Activated CD4-positive, alpha-beta memory T cell treated with anti-CD3 and anti-CD28 coated beads, Interleukin-2, amount 10 ng/mL, durations not matched to agents 7 days and 5 days (primary cell): ENCODE measurements at places on chromosomes 13 and 19.

DNA sequence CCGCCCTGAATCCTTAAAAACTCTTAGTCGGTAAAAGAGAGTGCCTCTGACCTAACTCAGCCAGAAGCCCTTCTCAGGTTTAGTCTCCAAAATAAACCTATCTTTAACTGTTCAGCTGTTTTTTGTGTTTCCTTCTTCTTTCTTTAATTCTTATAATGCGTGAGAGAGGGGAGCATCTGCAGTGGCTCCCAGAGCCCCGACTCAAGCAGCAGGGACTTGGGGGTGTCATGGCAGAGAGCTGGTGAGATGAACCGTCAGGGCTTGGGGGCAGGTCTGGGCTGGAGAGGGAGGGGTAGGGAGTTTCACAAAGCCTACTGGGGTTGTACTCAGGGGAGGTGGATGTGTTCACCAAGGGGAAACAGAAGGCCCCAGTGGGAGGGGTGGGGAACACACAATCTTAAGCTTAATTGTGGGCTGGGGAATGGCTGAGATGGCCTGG lies 16.8 kb upstream of the SIGLEC6 start:
- DNase-seq = no peak

DNA sequence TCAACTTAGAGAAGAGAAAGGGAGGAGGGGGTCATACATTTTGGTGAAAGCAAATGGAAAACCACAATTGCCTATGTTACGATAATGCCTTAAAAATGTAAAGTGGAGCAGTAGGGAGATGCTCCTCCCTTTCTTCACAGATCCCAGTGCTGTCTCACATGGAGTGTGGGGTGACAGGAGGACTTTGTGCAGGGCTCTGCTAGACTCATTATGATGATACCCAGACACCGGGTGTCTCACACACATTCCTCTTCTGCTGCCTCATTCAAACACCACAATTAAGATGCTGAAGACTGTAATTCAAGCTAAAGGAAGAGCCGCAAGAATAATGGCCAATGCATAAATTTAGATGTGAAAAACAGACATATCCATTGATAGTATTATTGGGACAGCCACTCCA lies 150.6 kb downstream of the LHFPL6 start:
- DNase-seq = no peak

- no peak for DNase-seq
Measured at GRCh38 chr13:49859560-49859959, 67.1 kb upstream of the KPNA3 start.

DNA sequence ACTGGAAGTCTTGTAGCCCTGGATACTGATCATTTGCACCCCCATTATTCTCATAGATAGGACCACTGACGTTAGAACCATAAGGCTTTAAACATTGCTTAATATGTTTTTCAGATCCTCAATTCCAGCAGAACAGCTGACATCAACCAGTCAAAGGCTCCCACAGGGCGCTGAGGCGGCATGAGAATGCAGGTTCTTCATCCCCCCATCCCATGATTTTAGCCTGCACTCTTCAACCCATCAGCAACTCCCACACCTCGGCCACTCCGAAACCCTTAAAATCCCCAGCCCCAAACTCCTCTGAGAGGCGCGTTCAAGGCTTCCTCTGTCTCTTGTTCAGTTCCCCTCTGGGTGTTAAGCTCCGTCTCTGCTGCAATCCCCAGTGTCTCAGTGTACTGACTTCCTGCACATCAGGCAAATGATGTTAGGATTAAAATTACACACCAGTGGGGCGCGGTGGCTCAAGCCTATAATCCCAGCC lies 24.3 kb upstream of the LAMP1 start:
- no peak for DNase-seq

DNA sequence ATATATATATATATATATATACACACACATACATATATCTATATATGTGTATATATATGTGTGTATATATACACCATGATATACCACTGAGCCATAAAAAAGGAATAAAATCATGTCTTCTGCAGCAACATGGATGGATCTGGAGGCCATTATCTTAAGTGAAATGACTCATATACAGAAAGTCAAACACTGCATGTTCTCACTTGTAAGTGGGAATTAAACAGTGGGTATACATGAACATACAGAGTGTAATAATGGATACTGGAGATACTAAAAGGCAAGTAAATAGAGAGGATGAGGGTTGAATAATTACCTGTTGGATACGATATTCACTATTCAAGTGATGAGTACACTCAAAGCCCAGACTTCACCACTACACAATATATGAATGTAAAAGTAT lies 332.6 kb downstream of the SLITRK1 start:
- no peak for DNase-seq
